KBM-7 (cell line): ENCODE measurements at places on chromosomes 13 and 19.

DNA sequence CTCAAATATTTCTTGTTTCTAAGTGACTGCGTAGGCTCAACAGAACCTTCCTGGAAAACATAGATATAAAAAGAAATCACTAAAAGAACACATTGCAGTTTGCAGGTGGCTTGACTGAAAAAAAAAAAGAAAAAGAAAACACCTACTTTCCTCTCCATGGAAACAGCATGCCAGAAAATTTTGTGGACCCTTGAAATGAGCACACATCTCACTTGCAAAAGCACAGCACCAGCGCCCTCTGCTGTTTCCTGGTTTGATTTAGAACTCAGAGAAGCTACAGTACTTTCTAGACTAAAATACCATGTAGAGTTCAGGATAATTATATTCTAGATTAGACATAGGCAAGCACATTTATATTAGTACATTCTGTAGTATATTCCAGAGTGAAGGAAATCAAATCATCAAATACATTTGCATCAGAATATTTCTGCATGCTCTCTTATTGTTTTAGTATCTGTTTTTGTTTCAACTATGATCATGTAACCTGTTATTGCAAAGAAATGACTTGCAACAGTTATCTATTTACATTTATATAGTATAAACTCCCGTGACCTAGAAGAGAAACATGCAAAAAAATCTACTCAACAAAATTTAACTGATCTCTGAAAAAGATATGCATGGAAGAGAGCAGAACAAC, 22.3 kb upstream of the XPO4 start:
- peak; percentile 76 for DNase-seq

- no peak for DNase-seq
Observed at GRCh38 chr13:51298812-51299211, 40.7 kb upstream of the SERPINE3 start.

- no peak for DNase-seq
Observed at GRCh38 chr13:35293579-35294226, 182.8 kb downstream of the MAB21L1 start.

- DNase-seq: no peak
Observed at GRCh38 chr13:59823486-59823885, 340.2 kb downstream of the DIAPH3 start.

DNA sequence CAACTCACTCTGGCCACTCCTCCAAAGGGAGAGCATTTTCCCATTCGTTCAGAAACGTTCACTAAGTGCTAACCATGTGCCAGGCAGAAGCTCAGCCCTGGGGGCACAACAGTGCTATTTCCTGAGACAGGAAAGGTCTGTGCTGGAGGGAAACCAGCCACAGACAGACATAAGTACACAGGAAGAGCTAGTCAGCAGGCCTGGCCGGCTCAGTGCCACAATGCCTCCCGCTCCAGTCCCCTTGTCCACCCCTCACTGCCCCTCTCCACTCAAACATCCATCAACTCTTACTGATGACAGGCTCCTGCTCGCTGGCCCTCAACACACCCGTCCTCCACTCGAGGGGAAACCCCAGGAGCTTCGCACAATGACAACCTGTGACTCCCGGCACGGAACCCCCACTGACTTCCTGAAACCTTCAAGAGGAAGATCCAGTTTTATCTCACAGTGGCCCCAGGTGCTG, 11.3 kb upstream of the PLA2G4C start:
- peak; percentile 28 for DNase-seq

DNA sequence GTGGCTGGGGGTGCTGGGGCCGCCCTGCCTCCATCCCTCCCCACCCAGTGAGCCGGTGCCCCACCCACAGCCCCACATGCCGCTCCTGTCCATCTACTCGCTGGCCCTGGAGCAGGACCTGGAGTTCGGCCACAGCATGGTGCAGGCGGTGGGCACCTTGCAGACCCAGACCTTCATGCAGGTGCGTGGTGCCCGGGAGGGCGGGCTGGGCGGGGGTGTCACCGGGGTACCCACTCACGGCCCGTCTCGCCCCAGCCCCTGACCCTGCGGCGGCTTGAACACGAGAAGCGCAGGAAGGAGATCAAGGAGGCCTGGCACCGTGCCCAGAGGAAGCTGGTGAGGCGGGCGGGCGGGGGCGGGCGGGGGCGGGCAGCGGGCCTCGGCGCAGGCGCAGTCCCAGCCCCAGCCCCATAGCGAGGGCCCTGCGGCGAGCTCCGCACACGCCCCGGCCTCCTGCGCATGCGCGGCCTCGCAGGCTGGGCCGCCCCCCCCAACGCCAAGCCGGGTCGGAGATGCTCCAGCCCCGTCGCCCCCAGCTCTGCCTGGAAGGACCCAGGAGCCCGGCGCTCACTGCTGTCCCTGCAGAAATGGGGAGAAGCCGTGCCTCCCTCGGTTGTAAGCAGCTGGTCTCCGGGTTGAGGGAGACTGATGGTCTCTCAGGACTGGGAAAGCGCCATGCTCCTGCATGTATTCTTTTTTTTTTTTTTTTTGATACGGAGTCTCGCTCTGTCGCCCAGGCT, 7.7 kb downstream of the ARHGAP45 start:
- DNase-seq: peak; percentile 37

- no peak for DNase-seq
Observed at GRCh38 chr13:20370815-20371421, 138.8 kb upstream of the GJB6 start.

DNA sequence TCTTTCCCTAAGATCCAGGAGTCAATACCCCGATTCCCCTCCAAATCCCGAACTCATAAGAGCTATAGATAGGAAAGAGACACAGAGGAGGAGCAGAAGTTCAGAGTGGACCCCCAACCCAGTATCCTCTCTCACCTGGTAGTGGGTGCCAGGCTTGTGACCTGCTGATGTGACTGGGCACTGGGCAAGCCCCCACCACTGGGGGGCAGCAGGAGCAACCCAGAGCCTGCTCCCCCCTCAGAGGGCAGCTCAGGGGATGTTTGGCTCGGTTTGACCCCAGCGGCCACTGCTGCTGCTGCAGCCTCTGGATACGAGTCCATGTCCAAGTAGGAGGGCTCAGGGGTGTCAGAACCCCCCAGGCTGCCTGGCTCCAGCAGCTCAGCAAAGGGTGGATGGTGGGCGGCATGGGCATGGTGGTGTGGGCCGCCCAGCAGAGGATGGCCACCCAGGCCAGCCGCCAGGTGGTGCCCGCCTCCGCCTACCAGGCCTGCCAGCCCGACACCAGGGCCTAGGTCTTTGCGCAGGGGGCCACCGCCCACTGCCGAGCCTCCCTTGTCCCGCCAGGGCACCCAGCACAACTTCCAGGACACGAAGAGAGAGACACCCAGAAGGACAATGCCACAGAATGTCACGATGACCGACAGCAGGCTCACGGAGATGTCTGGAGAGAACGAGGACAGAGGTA, 7.4 kb downstream of the SYT3 start:
- DNase-seq: no peak

- no peak for DNase-seq
Observed at GRCh38 chr13:112355274-112355838, 20.8 kb upstream of the SPACA7 start.

DNA sequence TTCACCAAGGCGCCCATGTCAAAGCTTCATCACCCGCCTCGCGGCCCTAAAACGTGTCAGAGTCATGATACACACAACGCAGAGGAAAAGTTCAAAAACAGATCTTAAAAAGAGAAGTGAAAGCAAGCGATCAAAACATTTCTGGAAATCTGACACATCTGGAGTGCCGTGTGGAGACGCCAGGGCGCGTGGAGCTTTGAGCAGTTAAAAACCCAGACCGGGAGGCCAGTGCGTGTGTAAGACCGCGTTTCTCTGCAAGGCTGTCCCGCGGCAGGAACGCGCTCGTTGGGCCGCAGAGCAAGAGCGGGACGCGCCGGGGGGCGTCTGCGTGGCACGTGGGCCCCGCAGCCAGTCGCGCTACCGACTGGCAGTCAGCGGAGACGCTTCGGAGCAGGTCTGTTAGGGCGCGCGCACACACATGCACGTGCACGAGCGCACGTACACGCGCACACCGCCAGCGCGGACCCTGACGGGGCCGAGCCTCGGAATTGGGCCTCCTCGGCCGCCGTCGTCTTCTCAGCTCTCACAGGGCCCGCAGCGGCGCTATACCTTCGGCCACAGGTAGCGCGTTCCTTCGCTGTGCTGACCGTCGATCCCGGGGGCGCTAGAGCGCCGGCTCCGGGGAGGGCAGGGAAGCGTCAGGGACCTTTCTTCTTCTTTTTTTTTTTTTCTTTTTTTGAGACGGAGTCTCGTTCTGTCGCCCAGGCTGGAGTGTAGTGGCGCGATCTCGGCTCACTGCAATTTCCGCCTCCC, 35.8 kb downstream of the RNF6 start:
- DNase-seq: peak; percentile 94

DNA sequence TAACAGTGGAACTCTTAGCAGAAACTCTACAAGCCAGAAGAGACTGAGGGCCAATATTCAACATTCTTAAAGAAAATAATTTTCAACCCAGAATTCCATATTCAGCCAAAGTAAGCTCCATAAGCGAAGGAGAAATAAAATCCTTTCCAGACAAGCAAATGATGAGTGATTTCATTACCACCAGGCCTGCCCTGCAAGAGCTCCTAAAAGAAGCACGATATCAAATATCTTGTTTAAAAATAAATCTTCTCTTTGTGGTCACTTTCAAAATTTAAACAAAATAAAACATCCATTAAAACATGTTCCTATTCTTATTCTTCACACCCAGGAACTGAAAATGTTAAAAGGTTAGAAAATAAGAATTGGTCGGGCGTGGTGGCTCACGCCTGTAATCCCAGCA, 13.7 kb downstream of the MICU2 start:
- DNase-seq: no peak

- DNase-seq: no peak
Observed at GRCh38 chr19:11100049-11100448, 10.8 kb downstream of the LDLR start.

- DNase-seq: peak; percentile 27
Observed at GRCh38 chr19:1651568-1652291, 685 bp downstream of the TCF3 start.

DNA sequence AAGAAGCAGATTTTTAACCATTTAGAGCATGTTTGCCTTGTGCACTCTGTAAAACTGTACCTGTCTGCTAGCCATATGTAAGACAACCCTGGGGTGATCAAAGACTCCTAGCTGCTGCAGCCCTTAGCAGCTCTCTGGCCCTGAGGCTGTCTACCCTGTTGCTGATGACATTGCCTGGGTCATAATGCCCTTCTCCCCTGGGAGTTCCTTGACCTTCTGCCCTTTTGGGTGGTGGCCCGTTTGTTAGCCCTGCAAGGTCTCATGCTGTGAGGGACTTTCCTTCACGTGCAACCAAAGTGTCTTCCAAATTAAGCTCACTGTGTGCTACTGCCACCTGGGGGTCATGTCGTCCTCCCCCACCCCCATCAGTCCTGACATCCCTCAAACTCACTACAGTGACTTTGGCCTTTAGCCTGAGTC, 7.4 kb downstream of the GPC6 start:
- peak; percentile 42 for DNase-seq

DNA sequence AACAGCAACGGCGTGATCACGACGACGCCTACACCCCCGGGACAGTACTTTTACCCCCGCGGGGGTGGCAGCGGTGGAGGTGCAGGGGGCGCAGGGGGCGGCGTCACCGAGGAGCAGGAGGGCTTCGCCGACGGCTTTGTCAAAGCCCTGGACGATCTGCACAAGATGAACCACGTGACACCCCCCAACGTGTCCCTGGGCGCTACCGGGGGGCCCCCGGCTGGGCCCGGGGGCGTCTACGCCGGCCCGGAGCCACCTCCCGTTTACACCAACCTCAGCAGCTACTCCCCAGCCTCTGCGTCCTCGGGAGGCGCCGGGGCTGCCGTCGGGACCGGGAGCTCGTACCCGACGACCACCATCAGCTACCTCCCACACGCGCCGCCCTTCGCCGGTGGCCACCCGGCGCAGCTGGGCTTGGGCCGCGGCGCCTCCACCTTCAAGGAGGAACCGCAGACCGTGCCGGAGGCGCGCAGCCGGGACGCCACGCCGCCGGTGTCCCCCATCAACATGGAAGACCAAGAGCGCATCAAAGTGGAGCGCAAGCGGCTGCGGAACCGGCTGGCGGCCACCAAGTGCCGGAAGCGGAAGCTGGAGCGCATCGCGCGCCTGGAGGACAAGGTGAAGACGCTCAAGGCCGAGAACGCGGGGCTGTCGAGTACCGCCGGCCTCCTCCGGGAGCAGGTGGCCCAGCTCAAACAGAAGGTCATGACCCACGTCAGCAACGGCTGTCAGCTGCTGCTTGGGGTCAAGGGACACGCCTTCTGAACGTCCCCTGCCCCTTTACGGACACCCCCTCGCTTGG, 966 bp downstream of the JUNB start:
- DNase-seq: peak; percentile 79

DNA sequence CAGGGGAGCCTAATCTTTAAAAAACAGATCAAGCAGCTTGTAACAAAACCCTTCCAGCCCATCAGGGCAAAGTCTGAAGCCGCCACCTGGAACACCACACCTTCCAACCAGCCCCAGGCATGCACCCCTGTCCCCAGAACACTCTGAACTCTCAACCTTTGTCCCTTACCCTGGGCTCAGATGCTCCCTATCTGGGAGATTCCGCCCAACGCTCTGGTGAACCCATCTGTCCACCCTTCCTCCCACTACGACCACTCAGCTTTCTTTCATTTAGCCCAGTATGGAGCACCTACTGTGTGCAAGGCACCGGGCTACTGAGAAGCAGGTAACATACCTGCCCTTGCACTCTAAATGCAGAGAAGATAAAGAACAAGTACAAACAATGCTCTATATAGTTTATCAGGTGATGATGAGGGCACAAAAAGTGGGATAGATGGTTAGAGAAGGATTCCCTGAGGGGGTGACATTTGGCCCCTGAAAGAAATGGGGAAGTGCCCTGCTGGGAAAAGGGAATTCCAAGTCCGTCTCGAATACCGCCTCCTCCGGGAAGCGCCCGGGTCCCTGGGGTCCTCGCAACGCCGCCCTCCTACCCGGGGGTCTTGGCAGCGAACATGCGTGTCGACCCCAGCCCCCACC, 629 bp downstream of the PEPD start:
- no peak for DNase-seq

DNA sequence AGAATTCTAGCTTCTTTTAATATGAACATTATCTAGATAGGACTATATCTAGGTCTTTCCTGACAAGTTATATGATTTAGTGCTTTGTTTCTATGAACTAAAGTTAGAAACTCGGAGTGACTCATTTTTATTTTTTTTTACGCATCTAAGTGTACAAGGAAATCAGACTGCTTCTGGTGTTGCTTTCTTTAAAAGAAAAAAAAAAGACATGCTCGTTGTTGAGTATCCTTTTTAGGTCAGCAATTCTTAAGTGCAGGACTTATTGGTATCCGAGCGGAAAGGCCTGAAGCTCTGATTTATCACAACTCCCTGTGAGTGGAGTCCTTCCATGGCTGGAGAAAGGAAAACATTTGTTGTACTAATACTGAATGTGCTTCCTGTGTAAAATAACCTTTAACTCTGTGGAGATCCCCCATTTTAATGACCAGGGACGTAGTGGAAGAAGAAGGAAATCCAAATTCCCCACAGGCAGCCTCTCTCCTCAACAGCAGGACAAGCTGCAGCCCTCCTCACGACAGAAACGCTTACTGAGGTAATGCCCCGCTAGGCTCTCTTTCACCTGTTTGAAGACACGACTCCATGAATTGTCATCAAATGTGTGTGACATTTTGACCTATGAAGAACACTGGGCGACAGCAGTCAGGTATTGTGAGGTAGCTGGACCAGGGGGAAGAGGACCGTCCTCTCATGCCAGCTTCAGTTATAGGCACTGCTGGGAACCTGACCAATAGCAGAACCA, 17.9 kb upstream of the POMP start:
- no peak for DNase-seq

- no peak for DNase-seq
Observed at GRCh38 chr13:68232351-68233130, 1002.4 kb upstream of the PCDH9 start.

GRCh38 chr19:21468791-21469190, 36.6 kb upstream of the ZNF429 start:
- no peak for DNase-seq
